ENCODE measurements at places on chromosomes 2 and 18.
A peak's percentile ranks its signal among the peaks of the same experiment; 100 is the strongest.

- no peak for DNase-seq
Measured at GRCh38 chr2:225598897-225599296, 199.4 kb downstream of the NYAP2 start.

DNA sequence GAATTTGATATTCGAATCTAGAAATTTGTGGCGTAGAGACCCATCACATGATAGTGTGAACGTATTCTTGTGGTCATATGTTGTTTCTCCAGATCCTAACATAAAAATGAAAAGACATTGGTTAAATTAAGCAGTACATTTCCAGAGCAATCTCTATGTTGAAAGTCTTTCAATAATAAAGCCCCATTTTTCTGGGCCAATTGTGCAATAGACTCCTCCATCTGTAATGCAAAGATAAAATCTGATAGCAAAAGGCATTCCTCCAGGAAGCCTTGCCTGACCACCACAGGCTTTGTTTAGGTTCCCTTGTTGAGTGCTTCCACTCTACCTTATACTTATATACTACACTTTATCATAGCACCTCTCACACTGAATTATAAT lies 31.3 kb downstream of the APOB start:
- DNase-seq = no peak

- no peak for DNase-seq
Measured at GRCh38 chr2:201197781-201198180, 14.8 kb downstream of the CASP10 start.

- no peak for DNase-seq
Measured at GRCh38 chr2:229118927-229119326, 152.2 kb downstream of the PID1 start.

DNA sequence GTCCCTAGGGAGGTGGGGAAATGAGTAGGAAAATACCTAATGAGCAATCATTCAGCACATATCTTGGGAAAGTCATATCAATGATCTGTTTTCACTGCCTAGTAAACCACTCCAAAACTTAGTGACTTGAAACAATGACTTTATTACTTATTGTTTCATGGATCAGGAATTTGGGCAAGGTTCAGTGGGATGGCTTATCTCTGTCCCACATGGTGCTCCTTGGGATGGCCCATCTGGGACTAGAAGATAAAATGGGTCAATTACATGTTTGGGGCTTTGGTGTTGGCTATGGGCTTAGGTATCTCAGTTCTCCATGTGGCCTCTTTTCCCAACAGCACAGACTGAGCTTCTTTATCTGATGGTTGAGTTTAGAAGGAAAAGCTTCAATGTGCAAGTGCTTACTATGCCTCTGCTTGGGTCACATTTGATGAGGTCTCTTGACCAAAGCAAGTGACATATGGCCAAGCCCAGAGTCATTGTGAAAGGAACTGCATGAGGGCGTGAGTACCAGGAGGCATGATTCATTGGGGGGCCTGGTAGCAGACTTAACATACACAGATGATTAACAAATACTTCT lies 218.1 kb upstream of the TNP1 start:
- no peak for DNase-seq

- no peak for DNase-seq
Measured at GRCh38 chr18:64142904-64143303, 6.0 kb downstream of the LINC00305 start.

DNA sequence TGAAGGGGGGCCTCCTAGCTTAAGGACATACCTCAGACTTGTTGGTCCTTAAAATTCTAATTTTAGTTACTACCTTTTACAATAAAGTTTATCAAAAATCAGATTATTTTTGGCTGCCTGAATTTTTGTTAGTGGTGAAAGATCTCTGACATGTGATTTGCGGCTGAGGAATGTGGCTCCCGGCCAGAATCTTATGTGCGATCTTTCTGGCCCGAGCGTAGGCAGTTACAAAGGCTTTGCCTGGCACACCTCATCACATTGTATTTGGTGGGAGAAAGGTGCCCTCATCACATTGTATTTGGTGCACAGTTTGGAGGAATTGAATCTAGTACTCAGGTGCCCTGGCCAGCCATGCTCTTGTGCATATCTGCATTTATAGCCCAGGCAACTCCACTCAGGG lies 289.1 kb downstream of the GULP1 start:
- no peak for DNase-seq

- peak; percentile 70 for DNase-seq
Measured at GRCh38 chr2:69816923-69817542, 12.4 kb upstream of the GMCL1 start.

- DNase-seq = no peak
Measured at GRCh38 chr18:79847606-79848293, 50.0 kb downstream of the KCNG2 start.

GRCh38 chr2:101971836-101972235 lies 19.9 kb upstream of the IL1R2 start:
- no peak for DNase-seq

DNA sequence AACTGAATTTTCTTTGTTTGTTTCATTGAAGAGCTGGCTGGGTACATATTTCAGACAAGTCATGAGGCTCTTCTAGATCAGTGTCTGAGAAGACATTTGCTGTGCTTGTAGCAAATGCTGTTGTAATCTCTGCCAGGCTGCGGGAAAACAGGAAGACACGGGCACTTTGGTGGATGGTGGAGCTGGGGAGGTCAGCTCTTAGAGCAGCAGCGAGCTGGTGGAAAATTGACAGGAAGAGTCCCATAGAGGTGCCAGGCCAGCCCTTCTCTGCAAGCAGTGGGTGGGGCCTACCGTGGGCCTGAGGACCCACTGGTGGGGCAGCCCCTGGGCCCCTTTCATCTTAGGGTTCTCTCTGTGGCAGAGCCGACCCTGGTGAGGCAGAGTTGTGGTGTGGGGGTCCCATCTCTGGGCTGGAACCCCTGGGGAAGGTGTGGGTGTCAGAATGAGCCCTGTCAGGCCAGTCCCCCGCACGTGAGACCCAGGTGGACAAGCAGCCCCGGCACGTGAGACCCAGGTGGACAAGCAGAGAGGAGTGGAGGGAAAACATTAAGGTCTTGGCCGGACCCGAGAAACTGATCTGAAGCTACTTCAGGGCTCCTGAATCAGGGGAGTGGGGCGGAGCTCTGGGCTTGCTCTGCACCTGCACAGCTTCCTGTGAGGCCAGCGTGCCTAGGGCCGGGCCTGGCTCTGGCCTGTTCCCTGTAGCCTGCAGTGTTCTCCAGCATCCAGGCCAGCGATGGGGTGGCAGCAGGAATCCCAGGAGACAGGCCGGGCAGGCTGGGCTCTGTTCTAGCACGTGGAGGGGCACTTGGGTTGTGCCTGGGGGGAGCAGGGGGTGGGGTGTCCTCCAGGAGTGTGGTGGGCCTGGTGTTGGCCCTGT lies 273.5 kb upstream of the HDAC4 start:
- DNase-seq = no peak

DNA sequence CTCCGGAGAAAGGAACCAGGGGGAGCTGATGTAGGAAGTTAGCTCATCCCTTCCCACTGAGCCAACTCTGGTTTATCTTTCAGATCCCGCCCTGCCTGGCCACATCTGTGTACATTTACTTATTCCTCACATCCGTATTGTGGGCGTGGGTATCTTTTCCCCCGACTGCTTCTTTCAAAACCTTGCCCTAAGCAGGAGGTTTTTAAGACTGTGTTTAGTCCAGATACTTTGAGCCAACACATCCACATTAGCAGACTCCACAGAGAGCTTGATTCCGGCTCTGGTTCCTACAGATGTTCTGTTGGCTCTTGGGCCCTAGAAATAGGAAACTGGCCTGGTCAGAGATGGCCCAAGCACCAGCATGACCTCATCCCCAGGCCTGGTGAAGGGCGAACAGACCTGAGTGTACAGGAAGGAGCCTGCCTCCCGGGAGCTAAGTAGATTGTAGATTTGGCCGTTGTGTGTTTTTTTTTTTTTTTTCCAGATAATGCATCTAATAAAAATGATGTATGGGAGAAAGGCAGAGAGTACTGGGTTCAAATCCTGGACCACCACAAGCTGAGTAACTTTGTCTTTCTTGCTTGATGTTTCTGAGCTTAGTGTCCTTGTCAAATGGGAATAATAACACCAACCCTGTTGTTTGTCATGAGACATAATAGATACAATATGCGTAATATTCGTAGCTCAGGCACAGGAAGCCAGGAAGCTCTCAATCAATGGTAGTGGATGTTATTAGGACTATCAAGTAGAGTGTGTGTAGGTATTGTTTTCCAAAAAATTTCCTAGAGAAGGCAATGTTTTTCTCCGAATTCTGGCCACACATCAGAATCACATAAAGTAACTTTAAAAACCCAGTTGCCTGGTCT lies 92.3 kb downstream of the PRKCE start:
- no peak for DNase-seq

DNA sequence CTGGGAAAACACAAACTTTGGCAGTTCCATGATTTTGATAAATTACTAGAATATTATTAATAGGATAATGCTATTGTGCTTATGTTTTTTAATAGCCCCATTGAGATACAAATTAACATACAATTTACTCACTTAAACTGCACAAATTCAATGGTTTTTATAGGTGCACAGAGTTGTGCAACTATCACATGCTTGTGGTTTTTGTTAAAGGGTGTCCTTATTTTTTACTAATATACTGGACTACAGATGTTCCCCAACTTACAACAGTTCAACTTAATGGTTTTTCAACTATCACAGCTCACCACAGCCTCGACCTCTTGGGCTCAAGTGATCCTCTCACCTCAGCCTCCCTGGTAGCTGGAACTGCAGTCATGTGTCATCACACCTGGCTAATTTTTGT lies 76.6 kb downstream of the OSBPL1A start:
- no peak for DNase-seq

- DNase-seq = no peak
Measured at GRCh38 chr18:5726011-5726410, 169.3 kb downstream of the TMEM200C start.

DNA sequence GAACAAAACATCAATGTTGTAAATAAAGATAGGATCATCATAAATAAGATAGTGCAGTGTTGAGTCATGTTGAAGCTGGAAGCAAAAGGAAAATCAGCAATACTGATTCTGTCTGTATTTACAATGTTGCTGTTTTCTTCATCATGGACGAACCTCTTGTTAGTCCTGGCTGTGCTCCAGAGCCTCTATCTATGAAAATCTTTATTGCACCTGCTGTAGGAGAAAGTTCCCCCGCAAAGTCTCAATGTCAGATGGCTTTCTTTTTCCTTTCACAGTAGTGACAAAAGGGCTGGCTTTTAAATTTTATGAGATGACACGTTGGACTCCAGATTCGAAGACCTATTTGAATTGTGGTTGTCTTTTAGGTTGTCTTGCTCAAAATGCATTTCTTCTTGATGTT lies 98.5 kb upstream of the LRRTM1 start:
- no peak for DNase-seq

GRCh38 chr18:74589811-74590210 lies 7.9 kb upstream of the ZNF407 start:
- DNase-seq = no peak

GRCh38 chr2:241673797-241674725 lies 12.6 kb downstream of the DTYMK start:
- DNase-seq = no peak

DNA sequence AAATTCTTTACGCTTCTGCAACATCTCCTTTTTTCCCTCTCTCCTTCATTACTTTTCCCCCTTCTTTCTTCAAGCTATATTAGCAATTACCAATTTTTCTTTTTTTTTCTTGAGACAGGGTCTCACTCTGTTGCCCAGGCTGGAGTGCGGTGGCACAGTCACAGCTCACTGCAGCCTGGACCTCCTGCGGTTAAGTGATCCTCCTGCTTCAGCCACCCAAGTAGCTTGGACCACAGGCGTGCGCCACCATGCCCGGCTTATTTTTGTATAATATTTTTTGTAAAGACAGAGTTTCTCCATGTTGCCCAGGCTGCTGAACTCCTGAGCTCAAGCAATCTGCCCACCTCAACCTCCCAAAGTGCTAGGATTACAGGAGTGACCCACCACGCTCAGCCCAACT lies 70.7 kb downstream of the EPG5 start:
- no peak for DNase-seq

DNA sequence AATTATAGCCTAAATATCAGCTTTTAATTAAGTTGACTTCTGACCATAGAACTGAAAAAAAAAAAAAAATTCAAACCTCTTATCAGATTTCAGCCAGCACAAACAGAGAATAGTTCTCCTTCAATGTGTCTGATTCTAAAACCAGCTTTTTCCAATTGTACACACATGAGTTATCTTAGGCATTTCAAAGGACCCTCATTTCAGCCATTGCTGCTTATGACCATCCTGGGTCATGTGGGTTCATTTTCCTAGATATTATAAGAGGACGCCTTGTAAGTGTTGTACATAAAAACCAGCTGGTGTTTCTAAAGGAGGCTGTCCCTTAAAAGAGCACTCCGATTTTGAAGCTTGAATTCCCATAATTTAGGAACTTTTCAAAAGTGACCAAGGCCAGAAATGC lies 62.3 kb upstream of the DYNC1I2 start:
- no peak for DNase-seq

- no peak for DNase-seq
Measured at GRCh38 chr2:28346587-28346986, 46.1 kb upstream of the FOSL2 start.

GRCh38 chr18:7856116-7856515 lies 289.0 kb downstream of the PTPRM start:
- no peak for DNase-seq

DNA sequence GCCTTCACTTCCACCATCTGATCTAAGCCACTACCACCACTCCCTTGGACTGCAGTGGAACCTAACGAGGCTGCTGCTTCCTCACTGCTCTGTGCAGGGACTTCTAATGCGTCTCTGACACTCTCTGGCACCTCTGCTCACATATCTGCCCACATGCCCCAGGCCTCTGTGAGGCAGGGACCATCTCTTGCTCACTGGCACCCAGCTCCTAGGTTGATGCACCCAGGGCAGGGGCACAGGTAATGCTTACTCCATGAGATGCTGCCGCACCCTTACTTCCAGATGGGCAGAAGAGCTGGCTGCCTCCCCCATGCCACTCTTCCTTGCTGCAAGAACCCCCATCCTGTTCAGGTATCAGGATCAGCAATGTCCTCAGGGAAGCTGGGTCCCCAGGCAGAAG lies 294.0 kb upstream of the HS6ST1 start:
- no peak for DNase-seq

DNA sequence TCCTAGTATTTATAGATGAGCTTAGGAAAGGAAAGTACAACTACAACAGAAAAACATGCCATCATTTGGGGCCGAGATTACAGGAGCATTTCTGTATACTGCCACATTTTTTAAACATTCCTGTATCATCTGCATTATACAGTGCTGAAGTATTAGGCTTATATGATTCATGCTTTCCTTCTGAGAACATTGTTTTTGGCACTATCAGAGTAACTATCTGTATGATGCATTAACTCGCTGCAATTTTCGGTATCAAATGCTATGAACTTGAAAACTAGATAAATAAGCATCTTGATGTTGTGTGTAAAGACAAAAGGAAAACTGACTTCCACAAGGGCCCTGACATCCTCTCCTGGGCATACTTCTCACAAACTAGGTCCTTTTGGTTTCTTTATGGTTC lies 102.0 kb downstream of the RIT2 start:
- no peak for DNase-seq

- DNase-seq = no peak
Measured at GRCh38 chr2:8086796-8087479, 594.9 kb upstream of the ID2 start.

GRCh38 chr2:174611006-174611405 lies 13.4 kb upstream of the WIPF1 start:
- no peak for DNase-seq

GRCh38 chr2:150640039-150640438 lies 152.6 kb upstream of the RND3 start:
- no peak for DNase-seq

Measured in activated T-cell treated with anti-CD3 and anti-CD28 coated beads, Interleukin-2, amount 50 U/mL, for 4 hours (primary cell).